H54 (cell line): ENCODE measurements at places on chromosomes 5 and 9.

- no peak for DNase-seq
Measured at GRCh38 chr5:158364367-158364766, 505.4 kb upstream of the CLINT1 start.

DNA sequence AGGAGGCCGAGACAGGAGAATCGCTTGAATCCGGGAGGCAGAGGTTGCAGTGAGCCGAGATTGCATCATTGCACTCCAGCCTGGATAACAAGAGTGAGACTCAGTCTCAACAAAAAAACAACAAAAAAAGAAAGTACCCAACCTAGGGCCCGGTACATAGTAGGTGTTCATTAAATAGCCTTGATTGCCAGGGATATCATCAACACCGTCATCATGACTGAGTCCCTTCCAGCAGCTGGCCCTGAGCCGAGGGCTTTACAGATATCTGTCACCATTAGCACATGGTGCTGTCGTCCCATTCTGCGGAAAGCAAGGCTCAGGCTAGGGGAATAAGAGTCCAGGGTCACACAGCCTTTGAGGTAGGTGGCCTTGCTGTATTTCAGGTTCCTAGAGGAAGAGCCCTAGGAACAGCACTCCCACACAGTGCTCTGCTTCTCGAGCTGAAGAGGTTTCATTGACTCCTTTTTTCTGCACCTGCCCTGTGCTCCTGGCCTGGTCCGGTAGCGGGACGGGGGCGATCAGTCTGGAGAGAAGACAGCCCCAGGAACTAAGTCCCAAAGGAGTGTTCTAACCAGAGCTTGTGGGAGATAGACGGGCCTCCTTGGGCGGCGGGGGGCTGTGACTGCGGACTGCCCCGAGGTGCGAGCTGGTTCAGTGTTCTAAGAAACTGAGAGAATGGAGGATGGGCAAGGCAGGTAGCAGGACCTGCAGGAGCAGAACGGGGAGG lies 48.2 kb downstream of the CXXC5 start:
- no peak for DNase-seq

DNA sequence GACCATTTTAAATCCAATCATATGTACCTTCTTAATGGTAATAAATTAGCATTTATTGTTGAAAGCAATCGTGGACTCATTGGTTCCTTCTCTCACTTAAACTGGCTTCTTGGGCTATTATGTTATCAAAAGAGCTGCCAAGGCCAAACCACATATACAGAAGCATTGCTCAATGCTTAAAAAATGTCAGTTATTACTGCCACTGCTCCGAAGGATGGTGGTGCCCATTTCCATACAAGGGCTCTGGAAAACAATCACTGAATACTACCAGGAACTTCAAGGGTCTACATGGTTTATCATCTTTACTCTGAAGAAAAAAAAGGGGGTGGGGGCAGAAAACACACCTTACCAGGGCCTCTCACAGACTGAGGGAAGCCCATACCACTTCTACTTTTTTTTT lies 104.3 kb downstream of the GNAQ start:
- DNase-seq: no peak

DNA sequence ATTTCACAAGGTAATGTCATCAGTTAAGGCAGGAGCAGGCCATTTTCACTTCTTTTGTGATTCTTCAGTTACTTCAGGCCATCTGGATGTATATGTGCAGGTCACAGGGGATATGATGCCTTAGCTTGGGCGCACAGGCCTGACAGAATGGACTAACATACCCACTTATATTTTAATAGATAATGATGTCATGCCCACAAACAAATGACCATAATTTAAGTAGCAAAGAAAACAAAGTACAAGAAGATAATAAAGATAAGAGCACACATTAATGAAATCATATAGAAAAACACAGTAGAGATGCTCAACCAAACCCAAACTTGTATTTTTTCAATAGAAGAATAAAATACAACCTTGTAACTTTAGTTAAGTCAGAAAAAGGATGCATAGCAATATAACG lies 19.7 kb upstream of the TBC1D2 start:
- DNase-seq: no peak

- DNase-seq: no peak
Measured at GRCh38 chr5:143896516-143896915, 84.6 kb downstream of the HMHB1 start.

DNA sequence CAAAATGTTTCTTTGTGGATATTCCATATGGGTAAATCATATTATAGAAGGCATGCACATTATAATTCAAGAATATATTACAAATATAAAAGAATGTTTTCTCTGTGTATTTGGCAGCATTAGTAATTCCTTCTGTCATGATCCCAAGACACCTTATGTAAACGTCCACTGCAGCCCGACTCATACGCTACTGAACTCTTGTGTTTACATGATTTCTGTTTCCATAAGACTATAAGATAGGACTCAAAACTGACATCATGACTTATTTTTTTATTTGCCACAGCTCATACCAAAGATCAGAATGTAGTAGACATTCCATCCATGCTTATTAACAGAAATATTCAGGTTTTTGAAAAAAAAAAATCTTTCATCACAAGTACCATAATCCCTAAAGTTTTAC lies 234.1 kb downstream of the AP3B1 start:
- DNase-seq: no peak

DNA sequence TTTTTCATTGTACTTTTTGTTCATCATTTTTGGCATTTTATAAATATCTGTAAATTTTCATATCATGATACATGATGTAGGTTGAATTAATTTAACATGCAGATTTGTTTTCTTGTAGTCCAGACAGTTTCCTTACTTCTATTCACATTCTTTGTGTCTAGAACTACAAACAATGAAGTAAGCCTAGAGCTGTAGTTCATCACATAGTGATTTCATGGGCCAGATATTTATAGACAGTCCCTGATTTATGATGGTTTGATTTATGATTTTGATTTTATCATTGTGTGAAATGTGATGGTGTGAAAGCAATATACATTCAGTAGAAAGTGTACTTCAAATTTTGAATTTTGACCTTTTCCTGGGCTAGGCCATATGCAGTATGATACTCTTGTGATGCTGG lies 139.0 kb downstream of the ARHGEF28 start:
- no peak for DNase-seq

- peak; percentile 76 for DNase-seq
Measured at GRCh38 chr5:139458580-139459407, 3.7 kb downstream of the ECSCR start.

GRCh38 chr9:32705059-32705458 lies 69.6 kb upstream of the TAF1L start:
- DNase-seq: peak; percentile 15

- DNase-seq: no peak
Measured at GRCh38 chr5:90359073-90359920, 50.3 kb downstream of the CETN3 start.

- no peak for DNase-seq
Measured at GRCh38 chr5:73663161-73663859, 37.3 kb downstream of the ARHGEF28 start.

- no peak for DNase-seq
Measured at GRCh38 chr9:91586282-91586681, 162.7 kb upstream of the NFIL3 start.

DNA sequence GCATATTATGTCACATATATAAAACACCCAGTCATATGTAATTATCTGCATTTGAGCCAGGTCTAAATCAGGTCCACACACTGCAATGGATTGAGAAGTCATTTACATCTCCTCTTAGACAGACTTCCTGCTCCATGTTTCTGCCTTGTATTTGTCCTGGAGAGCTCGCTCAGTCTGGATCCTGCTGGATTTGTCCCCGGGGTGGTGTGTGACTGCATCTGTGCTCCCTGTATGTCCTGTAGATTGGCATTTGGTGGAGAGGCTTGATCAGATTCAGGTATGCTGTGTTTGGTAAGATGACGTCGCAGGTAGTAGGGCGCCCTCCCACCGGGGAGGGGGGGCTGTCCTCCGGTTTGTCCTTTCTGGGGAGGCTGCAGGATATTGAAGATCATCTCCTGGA lies 33.6 kb upstream of the IER5L start:
- DNase-seq: no peak

DNA sequence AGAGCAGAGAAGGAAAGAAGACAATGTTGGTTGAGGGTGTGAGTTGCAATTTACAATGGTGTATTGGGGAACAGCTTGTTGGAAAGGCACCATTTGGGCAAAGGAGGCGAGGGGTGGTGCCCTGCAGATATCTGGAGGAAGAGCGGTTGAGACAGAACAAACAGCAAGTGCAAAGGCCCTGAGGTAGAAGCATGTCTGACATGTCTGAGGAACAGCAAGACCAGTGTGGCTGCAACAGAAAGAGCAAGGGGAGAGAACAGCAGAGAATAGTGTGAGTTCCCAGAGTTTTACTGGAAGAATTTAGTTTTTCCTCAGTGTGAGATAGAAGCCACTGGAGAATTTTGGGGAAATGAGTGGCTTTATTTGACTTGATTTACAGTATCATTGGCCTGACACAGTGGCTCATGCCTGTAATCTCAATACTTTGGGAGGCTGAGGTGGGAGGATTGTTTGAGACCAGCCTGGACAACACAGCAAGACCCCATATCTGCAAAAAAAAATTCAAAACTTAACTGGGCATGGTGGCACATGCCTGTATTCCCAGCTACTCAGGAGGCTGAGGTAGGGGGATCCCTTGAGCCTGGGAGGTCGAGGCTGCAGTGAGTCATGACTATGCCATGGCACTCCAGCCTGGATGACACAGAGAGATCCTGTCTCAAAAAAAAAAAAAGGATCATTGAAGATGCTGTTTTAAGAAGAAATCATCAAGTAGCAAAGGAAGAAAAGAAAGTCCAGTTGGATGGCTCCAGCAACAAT lies 13.6 kb downstream of the CMBL start:
- no peak for DNase-seq

DNA sequence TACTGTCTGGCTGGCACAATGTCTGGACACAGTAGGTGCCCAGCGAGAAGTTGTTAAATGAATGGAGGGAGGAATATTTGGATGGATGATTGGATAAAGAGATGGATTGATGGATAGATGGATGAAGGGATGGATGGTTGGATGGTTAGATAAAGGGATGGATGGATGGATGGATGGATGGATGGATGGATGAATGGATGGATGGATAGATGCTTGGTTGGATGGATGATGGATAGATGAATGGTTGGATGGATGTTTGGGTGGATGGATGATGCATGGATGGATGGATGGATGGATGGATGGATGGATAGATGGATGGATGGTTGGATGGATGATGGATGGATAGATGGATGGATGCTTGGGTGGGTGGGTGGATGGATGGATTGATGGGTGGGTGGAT lies 90.4 kb downstream of the UBE2QL1 start:
- DNase-seq: no peak
